ENCODE measurements at places on chromosomes 7 and 10.
A peak's percentile ranks its signal among the peaks of the same experiment; 100 is the strongest.

DNA sequence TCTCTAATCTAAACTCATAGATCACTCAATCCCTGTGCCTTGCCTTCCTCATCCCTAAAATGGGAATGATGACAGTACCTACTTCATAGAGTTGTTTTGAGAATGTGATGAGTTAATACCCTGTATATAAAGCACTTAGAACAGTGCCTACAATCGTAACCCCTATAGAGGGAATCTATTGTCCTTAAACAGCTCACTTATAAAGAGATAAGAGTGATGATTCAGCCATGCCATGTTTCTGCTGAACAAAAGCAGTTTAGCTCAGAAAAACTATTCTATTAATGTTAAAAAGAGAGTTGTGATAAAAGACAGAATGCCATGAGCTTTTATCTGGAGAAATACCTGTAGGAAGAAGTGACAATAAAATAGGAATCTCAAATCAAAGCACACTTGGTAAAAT is 63.6 kb downstream of the CUBN start:
- DNase-seq = no peak

- DNase-seq = no peak
Observed at GRCh38 chr7:112021379-112022044, 184.7 kb downstream of the DOCK4 start.

DNA sequence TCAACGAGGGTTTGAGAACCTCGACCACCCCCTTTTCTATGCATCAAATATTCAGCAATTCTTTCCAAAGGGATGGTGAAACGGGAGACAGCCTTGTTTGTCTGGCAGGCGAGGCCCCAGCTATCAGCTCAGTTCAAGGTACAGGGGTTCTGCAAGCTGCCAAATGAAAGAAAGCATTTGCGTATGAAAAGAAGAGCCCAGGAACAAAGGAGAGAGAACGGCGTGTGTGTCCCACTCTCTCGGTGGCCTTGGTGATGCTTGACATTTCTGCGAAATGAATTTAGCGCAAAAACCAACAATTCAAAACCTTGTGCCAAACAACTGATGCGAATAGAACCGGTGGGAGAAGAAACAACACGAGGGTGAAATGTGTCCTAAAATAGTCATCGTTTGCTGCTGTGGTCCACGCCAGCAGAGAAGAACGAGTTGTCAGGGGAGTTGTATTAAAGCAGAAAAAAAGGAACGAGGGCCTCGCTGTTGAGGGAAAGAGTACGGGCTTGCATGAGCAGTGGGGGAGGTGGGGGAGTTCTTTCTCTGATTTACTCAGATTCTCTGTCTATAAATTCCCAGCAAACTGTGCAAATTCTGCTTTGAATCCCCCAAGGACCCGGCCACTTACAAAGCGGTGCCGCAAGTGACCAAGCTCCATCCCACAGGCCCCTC is 97.7 kb downstream of the TMEM130 start:
- DNase-seq = no peak

- DNase-seq = no peak
Observed at GRCh38 chr7:42348631-42349030, 111.6 kb upstream of the GLI3 start.

GRCh38 chr7:43570688-43571365 is 12.1 kb upstream of the STK17A start:
- no peak for DNase-seq

GRCh38 chr10:9035355-9035754 is 980.9 kb downstream of the GATA3 start:
- DNase-seq = no peak

GRCh38 chr7:12927635-12928434 is 240.4 kb downstream of the ARL4A start:
- DNase-seq = no peak

- DNase-seq = no peak
Observed at GRCh38 chr7:81626008-81626407, 143.8 kb downstream of the HGF start.

DNA sequence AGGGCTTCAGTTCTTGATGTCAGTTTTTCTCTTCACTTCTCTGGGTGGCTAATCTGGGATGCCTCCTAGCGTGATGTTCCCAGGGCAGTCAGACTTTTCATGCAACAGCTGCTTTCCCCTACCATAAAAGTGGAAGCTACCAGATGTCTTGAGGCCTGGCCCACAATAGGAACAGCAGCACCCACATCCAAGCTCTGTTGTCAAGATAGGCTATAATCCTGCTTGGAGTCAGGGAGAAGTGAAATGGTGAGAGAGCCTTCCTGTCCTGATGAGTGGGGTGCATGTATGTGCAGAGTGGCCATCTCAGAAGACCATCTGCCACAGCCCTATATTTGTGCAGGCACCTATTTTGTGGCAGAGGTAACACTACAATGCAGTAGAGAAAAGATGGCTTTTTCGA is 108.0 kb downstream of the HTR5A start:
- DNase-seq = no peak

DNA sequence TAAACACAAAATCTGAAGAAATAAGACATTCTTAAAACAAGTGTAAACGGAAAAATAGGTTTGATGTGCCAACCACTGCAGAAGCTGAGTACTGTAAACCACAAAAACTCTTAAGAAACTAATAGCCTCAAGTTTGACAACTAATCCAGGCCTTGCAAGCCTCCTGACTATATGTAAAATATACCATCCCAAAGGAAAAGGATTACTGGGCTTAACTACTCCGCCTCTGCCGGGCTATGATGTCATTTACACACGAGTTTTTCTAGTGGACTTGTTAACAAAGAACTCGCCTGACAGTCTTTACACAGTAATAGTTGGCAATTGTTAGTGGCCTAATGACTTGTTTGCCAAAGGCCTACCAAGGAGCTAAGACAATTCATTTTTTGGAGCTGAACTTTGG is 2.1 kb downstream of the KIF5B start:
- DNase-seq = no peak

GRCh38 chr10:130049987-130050386 is 60.6 kb downstream of the C10orf143 start:
- DNase-seq = no peak

DNA sequence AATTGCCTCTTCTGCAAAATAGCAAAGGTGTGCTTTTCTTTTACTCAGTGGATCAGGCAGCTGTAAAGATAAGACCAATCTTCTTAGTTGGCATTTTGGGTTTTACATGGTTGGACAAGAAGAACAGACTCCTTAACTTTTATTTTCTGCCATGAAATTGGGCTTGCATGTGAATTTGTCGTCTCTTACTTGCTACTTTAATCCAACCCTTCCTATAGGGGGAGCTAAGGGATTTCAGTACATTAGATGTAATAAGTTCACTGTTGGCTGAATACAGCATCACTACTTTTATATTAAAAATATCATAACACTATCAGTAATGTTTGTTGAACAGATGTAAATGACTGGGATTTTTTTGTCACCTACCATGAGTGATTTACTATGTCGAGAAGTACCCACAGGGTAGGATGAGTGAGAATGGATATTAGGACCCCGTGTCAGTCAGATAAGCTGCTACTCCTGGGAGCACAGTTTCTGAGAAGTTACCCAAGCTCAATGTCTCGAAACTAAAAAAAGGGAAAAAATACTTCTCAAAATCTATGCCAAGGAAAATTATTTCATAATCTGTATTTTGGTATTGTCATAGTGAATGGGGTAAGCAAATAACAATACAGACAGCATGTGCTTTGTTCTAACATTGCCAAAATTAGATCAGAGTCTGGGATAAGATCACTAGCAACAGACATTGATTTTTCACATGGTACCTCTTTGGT is 127.4 kb upstream of the AGR3 start:
- DNase-seq = no peak

- no peak for DNase-seq
Observed at GRCh38 chr10:1553951-1554350, 183.4 kb downstream of the ADARB2 start.

DNA sequence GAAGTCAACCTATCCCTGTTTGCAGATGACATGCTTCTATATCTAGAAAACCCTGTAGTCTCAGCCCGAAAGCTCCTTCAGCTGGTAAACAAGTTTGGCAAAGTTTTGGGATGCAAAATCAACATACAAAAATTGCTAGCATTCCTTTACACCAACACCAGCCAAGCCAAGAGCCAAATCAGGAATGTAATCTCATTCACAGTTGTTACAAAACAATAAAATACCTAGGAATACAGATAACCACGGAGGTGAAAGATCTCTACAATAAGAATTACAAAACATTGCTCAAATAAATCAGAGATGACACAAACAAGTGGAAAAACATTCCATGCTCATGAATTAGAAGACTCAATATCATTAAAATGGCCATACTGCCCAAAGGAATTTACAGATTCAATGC is 50.4 kb upstream of the ZNF365 start:
- DNase-seq = no peak

DNA sequence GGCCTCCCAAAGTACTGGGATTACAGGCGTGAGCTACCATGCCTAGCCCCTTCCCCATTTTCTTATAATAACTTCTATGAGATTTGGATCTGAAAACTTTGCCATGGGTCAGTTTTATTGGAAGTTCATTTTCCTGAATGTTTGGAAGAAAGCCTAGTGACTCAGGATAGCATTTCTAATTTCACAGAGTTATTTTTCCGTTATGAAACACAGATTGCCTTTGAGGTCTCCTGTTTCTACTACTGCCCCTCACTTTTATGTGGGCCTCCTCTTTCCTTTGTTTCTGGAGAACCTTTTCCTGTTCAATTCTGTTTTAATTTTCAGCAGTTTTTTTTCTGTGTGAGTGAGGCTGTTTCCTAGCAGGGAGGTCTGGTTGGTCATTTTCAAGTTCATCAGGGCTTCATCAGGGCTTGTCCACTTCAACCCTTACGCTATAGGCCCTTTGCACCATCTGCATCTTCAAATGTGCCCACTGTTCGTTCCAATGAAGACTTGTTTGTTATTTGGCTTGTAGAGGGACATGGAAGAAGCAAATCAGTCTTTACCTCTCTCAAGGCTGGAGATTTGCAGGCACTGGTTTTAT is 58.7 kb downstream of the BMPR1A start:
- DNase-seq = no peak

- DNase-seq = no peak
Observed at GRCh38 chr10:4704034-4704545, 121.9 kb upstream of the AKR1E2 start.

DNA sequence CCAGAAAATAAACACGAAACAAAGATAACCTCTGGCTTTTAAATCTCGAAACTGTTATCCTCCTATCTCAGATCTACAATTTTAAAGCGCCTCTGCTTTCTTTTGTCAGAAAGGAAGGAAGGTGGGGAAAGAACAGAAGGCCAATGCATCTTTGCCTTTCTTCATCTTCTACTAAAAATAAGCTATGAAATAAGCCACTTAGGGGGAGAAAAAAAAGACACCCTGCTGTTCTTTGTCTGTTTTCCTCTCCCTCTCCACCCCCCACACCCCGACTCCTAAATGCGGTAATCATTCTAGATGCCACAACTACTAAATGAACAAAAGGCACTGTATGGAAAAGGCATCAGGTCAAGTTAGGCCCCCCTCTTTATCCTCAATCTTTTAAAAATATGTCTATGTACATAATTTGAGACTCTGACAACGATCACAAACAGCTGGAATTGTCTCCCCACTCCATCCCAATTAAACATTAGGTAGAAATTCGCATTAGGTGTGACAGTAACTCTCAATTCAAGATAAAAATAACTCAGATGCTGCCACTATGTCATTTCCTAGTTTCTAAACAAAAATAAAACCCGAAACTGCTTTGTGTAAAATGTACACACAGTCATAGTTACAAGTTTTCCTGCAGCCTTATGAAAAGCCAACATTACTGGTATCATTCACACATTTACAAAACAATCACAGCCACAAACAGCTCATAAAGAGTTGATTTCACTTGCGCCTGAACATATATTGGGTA is 2.4 kb downstream of the UBE2H start:
- DNase-seq = no peak

DNA sequence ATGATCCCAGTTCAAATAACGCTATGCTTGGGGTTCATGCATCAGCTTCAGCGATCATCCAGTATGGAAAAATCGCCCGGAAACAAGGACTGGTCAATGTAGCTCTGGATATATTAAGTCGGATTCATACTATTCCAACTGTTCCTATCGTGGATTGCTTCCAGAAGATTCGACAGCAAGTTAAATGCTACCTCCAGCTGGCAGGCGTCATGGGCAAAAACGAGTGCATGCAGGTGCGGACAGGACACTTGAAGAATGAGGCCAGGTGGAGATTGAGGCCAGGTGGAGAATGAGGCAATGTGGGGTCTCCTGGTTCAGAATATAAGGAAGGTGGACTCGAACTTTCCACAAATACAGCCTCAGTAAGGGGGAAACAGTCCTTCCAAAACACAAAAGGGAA is 105.8 kb downstream of the TRRAP start:
- DNase-seq = no peak

DNA sequence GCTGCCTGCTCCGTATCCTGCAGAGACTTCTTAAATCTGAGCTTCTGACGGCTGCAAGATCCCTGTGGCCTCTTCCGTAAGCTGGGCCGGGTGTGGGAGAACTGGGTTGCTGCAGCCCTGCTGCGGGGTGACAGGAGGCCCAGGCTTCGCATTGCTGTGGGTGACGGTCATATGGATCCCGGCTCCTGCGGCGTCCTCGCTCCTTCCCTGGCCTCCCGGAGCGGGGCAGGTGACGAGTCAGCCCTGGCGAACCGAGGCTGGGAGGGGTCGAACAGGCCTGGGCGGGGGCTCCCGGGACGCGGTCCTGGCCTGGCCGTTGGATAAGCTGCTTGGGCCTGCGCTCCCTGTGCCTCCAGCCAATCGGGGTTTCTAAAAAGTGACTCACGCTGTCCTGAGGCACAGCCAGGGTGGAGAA is 7.8 kb upstream of the UBE2D1 start:
- no peak for DNase-seq

DNA sequence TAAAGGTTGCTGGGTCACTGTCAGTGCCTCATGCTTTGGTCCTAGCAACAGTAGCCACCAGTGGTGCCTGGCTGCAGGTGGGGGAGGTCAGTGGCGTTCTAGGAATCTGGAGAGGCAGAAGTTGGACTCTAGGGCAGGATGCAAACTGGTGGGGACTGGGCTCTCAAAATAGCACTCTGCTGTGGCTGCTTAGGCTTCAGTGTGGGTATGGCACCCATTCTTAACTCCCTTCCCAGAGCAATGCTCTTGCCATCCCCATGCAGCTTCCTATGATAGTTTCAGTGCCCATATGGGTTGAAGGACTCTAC is 330.8 kb downstream of the PCDH15 start:
- no peak for DNase-seq

GRCh38 chr10:26486990-26487850 is 49.1 kb downstream of the APBB1IP start:
- peak; percentile 54 for DNase-seq

DNA sequence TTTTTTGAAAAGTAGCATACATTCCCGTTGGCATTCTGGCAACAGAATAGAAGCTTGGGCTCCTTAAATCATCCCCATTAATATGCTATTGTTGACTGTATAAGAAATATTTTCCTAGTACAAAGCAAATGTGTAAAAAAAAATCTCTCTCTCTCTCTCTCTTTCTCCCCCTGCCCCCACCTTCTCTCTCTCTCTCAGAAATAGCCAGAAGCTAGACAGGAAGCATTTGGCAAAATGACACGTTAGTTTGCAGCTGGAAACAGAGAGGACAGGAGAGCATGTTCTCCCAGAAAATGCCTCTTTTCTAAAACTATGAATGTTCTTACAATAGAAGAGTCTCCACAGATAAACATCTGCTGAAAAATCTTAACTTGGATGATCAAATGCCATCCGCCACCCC is 59.6 kb upstream of the AKR1E2 start:
- DNase-seq = no peak

Measured in stimulated activated CD4-positive, alpha-beta T cell treated with anti-CD3 and anti-CD28 coated beads, TNF-alpha, amount 100 ng/mL, for 1 hour (primary cell).